Stimulated activated CD4-positive, alpha-beta T cell treated with anti-CD3 and anti-CD28 coated beads, Interleukin-1b, Interleukin-23, amount 100 ng/mL, for 1 hour (primary cell): ENCODE measurements at places on chromosomes 11 and 22.

DNA sequence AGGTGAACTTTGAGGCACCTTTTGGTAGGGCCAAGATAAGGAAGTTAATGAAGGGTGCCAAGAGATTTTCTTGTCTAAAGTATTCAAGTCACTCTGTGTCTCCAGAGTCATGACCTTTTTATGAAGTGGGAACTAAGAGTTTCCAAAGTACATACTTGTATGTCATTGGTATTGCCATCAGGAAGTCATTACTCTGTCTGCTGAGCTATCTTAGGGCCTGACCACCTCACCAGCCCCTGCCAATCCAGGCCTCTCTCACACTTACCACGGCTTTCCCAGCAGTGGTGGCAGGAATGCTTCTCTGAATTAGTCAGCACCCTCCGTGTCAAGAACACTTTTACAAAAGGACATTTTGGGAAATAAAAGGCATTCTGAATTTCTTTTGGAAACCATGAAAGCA, 192.8 kb upstream of the MTNR1B start:
- no peak for DNase-seq

DNA sequence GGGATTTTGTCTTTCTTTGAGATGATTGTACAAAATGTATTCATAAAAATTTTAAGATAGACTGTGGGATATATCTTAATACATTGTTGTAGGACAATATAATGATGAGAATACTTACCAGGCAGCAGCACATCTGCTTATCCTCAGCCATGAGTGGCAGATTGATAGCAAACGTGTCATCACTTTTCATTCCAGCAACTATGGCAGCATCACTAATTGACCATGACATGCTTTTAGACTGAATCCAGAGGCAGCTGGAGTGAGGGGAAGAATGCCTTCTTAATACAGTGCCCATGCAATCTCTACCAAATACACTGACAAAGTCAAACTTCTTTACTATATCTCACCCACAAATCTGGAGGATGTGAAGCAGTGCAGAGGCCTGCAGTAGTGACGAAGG, 755.2 kb upstream of the RAG2 start:
- DNase-seq, result no peak

GRCh38 chr11:10473371-10473770, 18.3 kb downstream of the AMPD3 start:
- DNase-seq, result no peak

DNA sequence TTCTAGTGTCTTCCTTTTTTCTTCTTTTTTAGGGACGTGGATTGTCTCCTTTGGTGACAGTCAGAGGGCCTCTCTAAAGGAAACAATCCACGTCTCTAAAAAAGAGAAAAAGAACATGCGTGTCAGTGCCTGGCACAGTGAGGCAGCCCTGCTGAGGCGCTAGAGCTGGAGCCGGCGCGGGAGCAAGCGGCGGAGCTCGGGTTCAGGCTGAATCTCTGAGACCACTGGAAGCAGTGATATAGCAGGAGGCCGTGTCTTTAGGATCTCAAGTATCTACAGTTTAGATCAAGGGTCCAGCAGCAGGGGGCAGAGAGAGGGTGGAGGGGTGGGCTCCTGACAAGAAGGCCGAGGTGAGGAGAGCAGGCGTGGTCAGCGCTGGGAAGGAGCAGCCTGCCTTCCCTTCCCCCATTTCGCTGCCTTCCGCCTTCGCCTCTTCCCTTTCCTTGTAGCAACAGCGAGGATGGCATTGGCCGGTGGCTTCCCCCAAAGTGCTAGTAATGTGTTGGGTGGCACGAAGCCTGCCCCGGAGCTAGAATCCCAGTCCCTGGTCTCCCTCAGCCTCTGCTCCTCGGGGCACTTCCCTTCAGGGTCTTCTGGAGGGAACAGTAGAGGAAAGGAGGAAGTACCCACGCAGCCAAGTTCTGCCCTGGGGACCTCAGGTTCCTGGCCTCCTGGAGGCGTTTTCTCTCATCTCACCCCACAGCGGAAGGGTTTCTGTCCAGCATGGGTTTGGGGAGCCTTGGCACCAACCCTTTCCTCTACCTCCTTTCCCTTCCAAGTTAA, 28.2 kb upstream of the RAB1B start:
- no peak for DNase-seq

- no peak for DNase-seq
Measured at GRCh38 chr22:44398856-44399837, 86.4 kb upstream of the SHISAL1 start.

GRCh38 chr11:6498121-6498520, 1.0 kb downstream of the DNHD1 start:
- no peak for DNase-seq

GRCh38 chr11:124646148-124646547, 23.5 kb downstream of the TBRG1 start:
- no peak for DNase-seq

- DNase-seq, result no peak
Measured at GRCh38 chr11:114090976-114091375, 31.5 kb downstream of the ZBTB16 start.

DNA sequence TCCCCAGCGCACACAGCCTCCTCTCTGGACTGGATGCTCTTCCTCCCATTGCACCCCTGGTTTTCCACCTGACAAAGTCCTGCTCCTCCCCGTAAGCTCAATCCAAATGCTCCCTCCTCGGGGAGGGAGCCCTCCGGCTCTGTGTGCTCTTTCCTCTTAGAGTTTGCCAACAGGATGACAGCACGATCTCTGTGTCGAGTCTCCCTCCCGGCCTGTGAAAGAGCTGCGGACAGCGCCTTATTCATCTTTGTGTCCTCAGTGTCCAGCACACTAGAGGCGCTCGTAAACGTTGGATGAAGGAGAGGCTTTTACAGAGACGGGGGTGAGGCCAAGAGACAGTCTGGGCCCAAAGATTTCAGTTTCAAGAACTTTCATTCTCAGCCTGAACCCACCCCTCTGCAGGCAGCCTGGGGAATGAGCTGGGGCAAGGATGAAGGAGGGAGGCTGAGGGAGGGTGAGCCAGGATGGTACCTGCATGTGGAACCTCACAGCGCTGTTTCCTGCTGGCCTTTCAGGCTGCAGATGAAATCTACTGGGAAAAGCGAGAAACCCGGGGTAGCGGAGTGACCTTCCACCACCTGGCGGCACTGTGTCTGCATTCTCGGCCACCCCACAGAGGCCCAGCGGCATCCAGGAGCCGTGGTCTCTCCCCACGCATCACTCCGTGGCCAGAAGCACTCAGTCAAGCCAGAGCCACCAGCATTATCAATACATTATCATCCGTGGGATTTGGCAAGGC, 8.5 kb upstream of the TMPRSS4 start:
- no peak for DNase-seq

DNA sequence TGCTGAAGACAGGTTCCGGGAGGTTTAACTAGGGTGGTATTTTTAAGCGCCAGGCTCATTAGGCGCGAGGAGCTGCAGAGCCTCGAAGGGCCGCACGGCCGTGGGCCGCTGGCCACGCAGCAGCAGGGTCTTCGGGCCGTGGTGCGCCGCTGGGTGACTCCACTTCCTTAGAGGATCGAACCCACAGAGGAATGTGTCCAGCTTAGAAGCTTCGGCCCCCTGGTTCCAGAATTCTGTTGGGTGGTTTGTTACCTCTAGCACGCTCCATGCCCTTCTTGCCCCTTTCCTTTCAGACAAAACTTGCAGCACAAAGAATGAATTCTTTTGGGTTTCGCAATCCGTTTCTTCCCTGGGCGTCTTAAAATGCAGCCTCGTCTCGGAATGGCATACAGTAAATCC, 773 bp upstream of the PATL1 start:
- no peak for DNase-seq

- no peak for DNase-seq
Measured at GRCh38 chr22:24233235-24233634, 11.6 kb downstream of the GGT5 start.

GRCh38 chr11:30585892-30586250, 282 bp downstream of the MPPED2 start:
- DNase-seq, result no peak

GRCh38 chr22:44475706-44476105, 22.3 kb downstream of the RTL6 start:
- no peak for DNase-seq

DNA sequence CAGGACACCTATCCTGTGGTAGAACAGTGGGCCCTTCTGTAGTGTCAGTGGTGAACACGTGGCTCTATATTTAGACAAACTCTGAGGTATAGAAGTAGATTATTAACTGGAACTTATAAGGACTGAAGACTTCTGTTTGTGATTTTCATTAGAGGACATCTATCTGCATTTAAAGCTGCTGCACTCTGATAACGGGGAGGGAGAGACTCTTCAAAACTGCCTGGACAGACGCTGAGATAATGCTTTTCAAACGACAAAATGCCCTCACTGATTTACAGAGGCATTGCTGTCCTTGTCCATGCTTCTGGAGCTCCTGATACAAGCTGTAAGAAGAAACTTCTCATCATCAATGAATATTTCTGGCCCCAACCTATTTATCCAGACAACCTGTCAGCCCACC, 425.2 kb downstream of the OPCML start:
- DNase-seq, result no peak

- DNase-seq, result no peak
Measured at GRCh38 chr11:110186867-110187266, 93.7 kb downstream of the ZC3H12C start.

DNA sequence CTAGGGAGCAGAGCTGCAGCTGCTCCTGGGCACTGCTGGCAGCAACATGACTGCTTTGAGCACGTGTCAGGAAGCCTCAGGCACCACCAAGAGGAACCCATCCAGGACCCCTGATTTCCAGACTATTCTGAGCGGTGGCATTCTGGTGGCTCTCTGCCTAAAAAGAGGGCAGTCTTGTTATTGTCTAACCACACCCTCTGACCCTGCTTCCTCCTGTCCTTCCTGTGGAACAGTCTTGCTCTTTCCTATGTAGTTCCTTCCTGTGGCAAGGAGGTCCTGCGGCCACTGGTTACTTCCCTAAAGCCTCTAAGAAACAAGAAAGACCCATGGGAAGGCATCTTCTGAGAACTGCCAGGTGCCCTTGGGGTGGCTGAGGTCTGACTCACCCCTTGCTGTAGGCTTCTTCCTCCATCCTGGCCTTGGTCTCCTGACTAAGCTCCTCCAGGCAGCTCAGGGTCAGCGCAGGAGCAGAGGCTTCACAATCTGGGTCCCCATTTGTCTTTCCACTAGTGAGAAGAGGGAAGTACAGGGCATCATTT, 13.1 kb upstream of the LYVE1 start:
- DNase-seq, result no peak

GRCh38 chr11:26950260-26950719, 43.6 kb upstream of the FIBIN start:
- DNase-seq, result no peak

GRCh38 chr22:42168476-42168875, 37.9 kb upstream of the CYP2D6 start:
- no peak for DNase-seq

GRCh38 chr22:49598338-49598737, 229.3 kb downstream of the BRD1 start:
- DNase-seq, result no peak

GRCh38 chr11:99952816-99953215, 734.3 kb upstream of the ARHGAP42 start:
- DNase-seq, result no peak

- DNase-seq, result no peak
Measured at GRCh38 chr11:63779039-63779438, 10.5 kb upstream of the ZFTA start.

GRCh38 chr11:104918113-104918824, 20.0 kb upstream of the CASP12 start:
- DNase-seq, result no peak

DNA sequence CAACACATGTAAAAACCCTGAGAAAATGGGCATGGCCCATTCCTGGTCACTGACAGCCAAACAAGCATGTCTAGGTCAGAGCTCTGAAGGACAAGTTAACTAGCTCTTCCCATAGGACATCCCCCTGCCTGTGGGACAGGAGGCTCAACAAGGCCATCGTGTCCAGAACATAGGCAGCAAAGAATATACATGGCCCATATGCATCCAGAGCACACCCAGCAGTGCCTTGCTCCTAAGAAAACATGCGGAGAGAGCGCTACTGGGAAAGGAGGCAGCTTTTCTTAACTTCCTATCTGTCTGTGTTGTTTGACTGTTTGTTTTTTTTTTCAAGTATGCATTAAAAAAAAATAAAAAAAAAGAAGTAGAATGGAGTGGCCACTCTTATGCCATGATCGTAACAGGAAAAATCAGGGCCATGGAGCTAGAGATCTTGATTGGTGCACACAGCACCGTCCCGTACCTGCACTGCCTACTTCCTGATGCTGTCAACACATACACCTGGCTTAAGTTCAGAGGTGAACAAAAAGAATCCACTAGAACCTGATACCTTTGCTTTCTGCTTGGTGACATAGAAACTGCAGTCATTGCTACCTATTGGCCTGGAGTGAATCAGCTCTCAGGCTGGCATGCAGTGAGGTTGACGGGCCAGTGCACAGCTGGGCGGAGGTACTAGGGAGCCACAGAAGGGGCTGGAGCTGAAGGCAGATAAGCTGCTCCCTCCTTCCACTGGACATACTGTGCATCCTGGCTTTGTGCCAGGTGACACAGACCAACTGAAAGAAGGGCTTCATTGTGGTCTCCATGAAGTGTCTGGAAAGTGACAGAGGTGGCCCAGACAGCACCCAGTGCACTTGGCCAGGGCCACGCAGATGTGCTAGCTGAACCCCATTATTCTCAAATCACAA, 11.9 kb downstream of the UFD1 start:
- no peak for DNase-seq

DNA sequence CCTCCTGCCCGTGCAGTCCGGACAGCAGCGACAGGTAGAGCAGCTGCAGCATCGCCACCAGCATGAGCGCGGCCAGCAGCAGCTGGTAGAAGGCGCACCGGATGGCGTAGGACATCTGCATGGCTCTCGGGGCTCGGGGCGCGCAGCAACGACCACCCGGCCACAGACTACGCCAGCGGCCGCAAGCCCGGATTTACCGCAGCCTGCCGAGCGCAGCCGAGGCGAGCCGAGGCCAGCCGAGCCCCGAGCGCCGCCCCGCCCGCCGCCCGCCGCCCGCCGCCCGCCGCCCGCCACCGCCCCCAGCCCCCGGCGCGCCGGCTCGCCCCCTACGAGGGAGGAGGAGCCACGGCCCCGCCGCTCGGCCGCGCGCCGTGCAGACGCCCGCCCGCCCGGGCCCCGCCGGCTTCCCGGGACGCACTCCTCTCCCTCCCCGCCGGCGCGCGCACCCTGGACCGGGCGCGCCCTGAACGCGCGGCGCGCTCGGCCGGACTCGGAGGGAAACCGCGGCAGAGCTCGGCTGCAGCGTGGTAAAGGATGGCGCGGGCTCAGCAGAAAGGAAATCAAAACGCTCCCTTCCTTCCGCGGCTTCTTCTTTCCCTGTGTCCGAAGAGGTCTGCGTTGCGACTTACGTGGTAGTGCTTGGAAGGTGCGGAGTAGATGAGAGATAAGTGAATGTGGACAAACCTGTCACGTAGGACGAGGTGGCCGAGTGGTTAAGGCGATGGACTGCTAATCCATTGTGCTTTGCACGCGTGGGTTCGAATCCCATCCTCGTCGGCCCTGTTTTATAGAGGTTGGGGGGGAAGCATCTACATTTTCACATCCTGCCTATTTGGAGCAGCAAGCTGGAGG, at the start of gene B4GAT1:
TSS of gene B4GAT1 (minus strand) at position 205 of the 852 bp plus-strand sequence. CDS start at position 121, 84 bp downstream.
- peak; percentile 64 for DNase-seq

DNA sequence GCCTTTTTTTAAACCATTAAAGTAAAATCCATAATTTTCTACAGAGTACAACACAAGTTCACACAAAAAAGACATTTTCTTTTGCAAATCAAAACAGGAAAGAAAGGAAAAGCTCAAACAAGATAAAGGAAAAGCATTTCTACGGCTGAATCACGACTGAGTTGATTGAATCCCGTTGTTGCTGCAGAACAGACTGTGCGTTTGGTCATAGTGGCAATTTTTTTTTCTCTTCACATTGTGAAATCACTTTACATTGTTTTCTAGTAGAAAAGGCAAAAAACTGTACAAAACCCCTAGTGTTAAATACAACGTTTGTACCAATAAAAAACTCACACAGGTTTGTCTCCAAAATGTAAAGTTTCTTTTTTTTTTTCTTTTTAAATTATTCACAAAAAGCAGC, 17.3 kb upstream of the RAPSN start:
- DNase-seq, result no peak
